T-helper 2 cell (primary cell): ENCODE measurements at places on chromosomes 3 and 15.

- peak; percentile 30 for DNase-seq
Observed at GRCh38 chr3:112132975-112133448, at the start of gene GCSAM. Gene GCSAM, minus strand, starts transcription at chr3:112133248. Its CDS starts 128 bp downstream, at chr3:112133120.

DNA sequence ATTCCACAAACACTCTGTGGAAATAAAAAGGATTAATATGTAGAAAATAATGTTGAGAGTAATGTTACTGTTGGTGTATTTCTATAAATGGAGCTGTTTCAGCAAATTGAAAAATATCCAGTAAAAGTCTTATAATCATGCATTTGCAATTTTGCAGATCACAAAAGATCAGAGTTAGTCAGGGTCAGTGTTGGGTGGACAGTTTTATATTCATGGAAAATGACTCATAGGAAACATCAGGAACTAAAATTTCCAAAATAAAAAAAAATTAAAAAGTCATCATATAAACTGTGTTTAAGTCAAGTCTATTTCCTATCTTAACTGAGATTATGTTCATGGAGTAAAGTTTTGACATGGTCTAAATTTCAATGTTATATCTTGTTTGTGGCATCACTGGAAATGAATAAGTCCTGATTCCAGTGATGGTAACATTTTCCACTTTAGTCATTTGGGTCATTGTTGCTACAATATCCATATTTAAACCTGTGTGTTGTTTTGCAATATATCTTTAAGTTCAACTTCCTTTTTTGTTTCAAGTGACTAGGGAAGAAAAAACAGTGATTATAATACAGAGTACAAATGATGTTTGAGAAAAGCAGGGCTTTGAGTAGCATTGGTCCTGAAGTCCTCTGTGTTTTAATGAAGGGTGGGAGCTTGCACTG is 37.8 kb downstream of the MITF start:
- no peak for DNase-seq

GRCh38 chr3:25587526-25587925 is 77.2 kb downstream of the TOP2B start:
- DNase-seq: no peak

GRCh38 chr3:74281705-74282104 is 332.8 kb downstream of the CNTN3 start:
- DNase-seq: no peak

- no peak for DNase-seq
Observed at GRCh38 chr15:81941479-81941878, 104.3 kb downstream of the MEX3B start.

DNA sequence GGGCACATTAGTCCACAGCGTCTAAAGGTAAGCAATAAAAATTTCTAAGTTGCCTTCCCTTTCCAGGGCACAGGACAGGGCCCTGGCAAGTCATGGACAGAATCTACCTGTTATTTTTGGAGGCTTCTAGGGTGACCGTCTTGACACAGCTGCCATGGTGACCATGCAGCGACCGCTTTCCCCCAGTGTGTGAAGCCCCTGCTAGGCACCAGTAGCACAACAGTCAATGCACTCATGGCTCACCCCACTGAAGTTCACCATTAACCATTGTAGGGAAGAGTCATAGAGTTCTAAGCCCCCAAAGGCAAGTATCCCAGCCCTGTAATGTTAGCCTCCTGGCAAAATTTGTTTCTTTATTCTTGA is 43.8 kb upstream of the SLCO2A1 start:
- DNase-seq: no peak

DNA sequence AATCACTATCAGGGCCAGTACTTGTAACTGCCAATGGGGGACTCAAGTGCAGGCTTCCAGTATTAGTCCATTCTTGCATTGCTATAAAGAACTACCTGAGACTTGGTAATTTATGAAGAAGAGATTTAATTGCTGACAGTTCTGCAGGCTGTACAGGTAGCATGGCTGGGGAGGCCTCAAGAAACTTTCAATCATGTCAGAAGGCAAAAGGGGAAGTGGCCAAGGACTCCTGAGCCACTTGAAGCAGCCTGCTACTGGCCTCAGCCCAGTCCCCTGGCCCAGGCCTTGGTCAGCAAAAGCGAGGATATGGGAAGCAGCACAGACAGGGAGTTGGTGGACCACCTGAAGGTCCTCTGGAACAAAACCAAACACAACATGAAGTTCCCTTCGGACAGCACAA is 29.2 kb upstream of the OR5K1 start:
- DNase-seq: no peak

- DNase-seq: no peak
Observed at GRCh38 chr3:68287101-68287500, 632.7 kb upstream of the SUCLG2 start.

DNA sequence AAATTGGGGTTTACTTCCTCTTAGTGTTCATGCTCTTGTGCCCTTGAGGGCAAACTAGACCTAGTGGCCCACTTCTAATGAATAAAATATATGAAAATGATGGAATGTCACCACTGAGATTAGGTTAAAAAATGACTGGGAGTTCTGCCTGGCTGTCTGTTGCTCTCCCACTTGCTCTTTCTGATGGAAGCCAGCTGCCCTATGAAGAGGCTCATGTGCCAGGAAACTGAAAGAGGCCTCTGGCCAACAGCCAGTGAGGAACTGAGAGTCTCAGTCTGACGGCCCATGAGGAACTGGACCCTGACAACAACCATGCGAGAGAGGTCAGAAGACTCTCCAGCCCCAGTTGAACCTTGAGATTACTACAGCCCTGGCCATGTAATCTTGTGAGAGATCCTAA is 107.1 kb upstream of the FHIT start:
- no peak for DNase-seq

DNA sequence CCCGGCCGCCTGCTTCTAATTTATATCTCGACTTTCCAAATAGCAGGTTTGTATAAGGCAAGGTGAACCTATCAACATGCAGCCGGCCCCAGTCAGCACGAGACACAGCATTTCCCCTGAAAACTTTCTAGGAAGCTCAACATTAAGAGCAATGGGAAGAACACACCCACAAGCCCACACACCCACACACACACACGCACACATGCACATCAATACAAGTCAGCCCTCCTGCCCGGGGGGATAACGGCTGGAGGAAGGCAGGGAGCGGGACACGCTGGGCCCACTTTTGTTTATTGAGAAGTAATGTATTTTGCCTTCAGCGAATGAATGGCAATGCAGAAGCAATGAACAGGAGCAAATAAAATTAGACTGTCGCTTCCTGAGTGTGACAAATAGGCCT is 83.5 kb downstream of the PCSK6 start:
- DNase-seq: no peak

DNA sequence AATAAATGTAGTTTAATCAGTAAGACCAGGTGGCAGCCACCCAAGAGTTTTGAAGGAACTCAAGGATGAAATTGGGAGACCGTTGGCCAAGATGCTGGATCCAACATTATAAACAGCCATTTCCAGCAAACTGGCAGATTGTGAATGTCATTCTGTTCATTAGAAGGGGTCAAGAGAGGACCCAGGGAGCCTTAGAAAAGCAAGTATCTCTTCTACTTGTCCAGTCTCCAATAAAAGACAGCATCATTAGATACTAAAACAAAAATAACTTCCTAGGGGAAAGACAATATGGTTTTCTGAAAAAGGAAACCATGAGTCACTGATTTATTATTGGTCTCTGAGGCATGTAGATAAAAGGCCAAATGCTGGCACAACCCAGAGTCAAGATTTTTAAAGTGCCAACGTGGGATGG is 67.9 kb downstream of the GADL1 start:
- DNase-seq: no peak

- no peak for DNase-seq
Observed at GRCh38 chr15:27665002-27665401, 434.1 kb downstream of the OCA2 start.

GRCh38 chr3:152376351-152377183 is 107.8 kb downstream of the MBNL1 start:
- no peak for DNase-seq

DNA sequence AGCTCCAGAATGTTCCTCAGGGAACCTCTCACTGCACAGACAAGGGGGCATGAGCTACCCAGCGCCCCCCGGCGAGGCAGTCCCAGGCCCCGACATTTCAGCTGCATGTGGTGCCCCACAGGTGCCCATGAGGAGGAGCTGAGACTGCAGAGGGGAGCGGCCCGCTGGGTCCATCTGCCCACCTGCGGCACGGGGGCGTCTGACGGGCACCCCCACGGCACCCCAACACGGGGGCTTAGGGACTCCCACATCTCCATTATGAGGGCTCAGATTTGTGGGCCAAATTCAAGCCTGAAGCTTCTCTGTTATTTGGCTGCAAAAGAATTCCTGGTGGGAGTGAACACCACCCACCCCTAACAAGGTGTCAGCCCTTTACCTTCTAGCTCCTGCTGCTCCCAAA is 258.4 kb downstream of the UACA start:
- no peak for DNase-seq

DNA sequence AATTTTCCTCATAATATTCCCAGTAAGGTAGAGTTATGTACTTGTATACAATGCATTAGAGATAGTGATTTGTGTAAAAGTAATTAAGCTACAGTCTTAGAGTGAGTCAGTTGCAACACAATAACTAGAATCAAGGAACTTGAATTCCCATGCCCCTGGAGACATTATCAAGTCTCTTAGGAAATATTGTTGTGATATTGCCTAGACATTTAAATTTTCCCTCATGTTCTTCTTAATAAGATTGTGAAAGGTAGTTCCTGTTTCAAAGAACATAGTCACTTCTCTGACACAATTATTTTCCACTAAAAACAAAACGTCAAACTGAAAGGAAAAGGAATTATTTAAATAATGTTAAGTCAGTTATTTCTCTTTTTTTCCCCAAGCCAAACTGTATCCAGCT is 13.0 kb upstream of the ATP1B3 start:
- DNase-seq: no peak

DNA sequence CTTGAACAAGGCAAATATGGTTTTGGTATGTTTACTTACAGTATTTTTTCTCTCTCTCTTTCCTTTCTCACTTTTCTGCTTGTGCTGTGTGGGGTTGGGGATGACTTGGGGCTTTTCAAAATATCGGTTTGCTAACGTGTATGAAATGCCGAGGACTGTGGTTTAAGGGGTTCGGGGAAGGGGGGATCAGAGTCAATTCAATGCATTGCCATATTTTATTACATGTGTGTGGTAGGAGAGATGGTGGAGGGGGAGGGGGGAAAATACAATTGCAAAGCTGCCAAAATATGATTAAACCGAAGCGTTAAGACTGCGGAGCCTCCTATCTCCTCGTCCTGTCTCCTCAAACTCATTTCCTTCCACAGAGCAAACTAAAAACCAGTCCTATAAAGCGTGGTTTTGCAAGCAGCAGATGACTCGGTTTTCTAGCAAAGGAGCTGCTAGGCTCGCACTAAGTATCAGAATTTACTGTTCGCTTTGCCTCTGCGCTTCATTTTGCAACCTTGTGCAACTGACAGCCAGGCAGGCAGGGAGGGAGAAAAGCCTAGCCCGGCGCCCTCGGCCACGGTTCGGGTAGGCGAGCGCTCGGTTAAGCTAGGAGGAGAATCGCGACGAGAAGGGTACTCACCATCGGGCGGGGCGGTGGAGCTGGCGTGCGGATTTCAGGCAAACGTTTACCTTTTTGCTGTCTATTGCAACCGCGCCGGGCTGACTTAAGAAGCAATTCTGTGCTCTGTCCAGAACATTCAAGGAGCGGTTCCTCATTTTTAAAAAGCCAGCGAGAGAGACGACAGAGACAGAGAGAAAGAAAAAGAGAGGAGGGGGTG is 4.0 kb upstream of the NR2F2 start:
- no peak for DNase-seq

DNA sequence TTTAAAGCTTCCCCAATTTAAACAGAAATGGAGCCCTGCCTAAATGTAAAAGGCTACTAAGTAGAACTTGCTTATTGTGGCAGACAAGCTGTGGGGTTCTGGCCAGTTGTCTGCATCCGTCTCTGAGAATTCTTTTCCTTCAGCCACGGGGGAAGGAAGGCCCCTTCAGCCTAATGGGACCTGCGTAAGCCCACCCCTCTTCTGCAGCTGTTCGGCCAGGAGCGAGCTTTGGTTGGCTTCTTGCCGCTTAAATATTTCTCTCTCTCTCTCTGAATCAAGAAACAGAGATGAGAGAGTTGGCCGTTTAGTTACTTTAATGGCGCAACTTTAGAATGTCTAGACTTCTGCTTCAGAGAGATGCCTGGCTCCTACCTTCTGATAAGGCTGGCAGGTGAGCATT is 151.7 kb upstream of the PROK2 start:
- DNase-seq: no peak

GRCh38 chr3:29721789-29722188 is 440.9 kb downstream of the RBMS3 start:
- DNase-seq: no peak

DNA sequence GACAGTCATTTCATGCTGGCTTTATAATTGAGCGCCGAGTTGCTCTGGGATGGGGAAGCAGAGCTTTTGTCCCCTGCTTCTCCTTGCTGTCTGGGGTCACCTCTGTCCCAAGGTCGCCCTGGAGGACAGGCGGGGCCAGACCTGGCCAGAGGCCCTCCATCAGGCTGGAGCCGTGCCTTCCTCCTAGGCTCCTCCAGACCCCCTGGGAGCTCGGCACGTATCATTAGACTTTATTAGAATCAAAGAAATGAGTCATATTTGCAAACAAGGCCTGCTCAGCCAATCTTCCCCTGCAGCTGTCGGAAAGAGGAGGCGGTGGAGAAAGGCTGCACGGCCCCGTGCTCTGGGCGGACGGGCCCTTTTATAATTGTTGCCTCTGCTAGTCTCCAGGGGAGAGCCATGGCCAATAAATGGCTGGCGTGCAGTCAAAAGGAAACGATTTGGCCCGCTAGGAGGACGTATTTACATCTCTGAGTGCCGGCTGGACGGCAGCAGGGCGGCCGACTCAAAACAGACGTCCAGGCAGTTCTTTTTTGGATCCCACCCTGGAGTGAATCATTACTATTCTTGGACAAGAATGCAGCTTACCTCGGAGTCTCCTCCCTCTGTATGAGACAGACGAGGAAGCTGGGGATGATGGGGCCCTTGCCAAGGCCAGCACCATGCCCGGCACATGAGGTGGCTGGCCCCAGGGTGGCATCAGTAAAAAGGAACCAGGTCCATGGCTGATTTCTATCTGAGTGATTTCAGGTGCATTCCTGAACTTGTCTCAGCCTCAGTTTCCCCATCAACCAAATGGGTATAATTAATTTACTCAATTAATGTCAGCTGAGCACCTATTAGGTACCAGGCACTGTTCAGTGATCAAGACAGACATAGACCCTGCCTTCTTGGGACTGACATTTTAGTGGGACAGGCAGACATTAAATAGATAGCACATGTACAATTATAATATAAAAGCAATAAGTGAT is 50.6 kb downstream of the SLC6A6 start:
- DNase-seq: no peak

- DNase-seq: no peak
Observed at GRCh38 chr15:56739964-56740640, 6.8 kb upstream of the ZNF280D start.
